ENCODE measurements at places on chromosomes 5 and 9.

GRCh38 chr5:113089653-113090335, 113.2 kb downstream of the DCP2 start:
- no peak for DNase-seq

DNA sequence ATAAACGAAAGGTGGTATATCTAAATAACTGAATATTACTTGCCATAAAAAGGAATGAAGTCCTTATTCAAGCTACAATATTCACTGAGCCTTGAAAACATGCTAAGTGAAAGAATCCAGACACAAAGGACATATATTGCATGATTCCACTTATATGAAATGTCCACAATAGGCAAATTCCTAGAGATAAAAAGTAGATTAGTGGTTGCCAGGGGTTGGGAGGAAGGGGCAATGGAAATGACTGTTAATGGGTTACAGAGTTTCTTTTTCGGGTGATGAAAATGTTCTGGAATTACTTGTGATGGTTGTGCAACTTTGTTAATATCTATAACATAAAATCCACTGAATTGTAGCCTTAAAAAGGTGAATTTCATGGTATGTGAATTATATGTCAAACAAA, 227.1 kb upstream of the TRIM32 start:
- DNase-seq, result no peak

GRCh38 chr9:113771199-113771598, 104.9 kb upstream of the ZNF618 start:
- DNase-seq, result no peak

DNA sequence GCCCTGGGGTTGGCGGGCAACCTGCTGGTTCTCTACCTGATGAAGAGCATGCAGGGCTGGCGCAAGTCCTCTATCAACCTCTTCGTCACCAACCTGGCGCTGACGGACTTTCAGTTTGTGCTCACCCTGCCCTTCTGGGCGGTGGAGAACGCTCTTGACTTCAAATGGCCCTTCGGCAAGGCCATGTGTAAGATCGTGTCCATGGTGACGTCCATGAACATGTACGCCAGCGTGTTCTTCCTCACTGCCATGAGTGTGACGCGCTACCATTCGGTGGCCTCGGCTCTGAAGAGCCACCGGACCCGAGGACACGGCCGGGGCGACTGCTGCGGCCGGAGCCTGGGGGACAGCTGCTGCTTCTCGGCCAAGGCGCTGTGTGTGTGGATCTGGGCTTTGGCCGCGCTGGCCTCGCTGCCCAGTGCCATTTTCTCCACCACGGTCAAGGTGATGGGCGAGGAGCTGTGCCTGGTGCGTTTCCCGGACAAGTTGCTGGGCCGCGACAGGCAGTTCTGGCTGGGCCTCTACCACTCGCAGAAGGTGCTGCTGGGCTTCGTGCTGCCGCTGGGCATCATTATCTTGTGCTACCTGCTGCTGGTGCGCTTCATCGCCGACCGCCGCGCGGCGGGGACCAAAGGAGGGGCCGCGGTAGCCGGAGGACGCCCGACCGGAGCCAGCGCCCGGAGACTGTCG, 976 bp downstream of the RXFP3 start:
- DNase-seq, result no peak
